ENCODE measurements at places on chromosomes 2 and 18.

DNA sequence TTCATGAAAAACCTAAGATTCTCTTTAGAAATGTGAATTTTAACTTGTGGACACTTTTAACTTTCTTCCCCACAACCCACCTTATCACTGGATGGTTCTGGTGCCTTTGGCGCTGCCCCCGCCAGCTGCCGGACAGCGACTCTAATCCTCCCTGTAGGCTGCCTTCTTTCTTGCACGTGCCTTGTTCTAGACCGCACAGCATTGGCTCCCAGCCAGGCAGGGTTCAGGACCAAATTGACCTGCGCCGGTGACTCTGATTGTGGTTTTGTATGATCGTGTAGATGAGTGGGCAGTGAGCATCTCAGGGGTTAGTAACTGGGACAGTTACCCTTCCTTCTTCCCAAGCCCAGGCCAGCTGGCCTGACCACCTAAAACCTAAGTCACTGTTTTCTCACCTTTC, 106.8 kb downstream of the ASAP2 start:
- H3K27ac ChIP-seq: no peak overlapping the region
- no peaks in the 10 kb centered on the region for H3K36me3 ChIP-seq
- H3K4me3 ChIP-seq: no peak overlapping the region
- no peak for DNase-seq

- no peaks in the 10 kb centered on the region for H3K36me3 ChIP-seq
- H3K27ac ChIP-seq: no peak within 1 kb of the TSS
- H3K27me3 ChIP-seq: no peaks in the 10 kb centered on the region
Measured at GRCh38 chr2:238138331-238139195, at the start of gene KLHL30. Gene KLHL30, plus strand, starts transcription at chr2:238138668. Its CDS starts 2,087 bp downstream, at chr2:238140755.

- H3K27me3 ChIP-seq: no peaks in the 10 kb centered on the region
- no peaks in the 10 kb centered on the region for H3K4me1 ChIP-seq
- H3K27ac ChIP-seq: no peak overlapping the region
- no peak overlapping the region for H3K4me3 ChIP-seq
Measured at GRCh38 chr18:55868909-55869308, 280.9 kb upstream of the TCF4 start.

DNA sequence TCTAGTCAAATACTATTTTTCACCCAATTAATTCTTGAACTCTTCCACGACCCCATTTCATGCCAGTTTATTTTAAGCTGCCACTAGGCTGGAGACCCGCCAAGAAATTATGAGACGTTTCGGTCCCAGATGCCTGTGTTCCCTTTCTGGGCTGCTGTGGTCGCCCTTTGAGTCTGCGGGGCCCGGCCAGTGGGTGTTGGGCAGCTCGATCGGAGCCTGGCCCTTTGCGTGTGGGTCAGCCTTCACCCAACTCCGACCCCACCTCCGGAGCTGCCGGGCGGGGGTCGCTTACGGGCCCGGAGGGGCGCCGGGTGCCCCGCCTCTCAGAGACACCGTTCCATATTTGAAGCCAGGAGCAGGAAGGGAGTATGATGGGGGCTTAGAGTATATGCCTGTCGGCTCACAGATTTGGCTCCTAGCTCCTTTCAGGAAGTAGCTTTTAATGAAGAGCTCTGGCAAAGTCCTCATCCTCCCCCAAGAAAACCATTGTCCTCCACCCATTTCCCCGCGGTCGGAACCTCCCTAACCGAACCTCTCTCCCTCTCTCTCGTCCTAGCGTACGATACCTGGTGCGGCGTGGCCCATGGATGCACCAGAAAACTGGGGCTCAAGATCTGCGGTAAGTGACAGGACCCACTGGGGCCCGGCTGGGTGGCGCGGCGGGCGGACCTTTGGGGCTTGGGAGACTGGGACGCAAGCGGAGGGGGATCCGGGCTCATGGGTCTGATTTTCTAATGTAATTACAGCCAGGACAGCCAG, 5.0 kb downstream of the GAD1 start:
- no peak overlapping the region for H3K27ac ChIP-seq
- peaks cover 54% of the 10 kb centered on the region for H3K4me1 ChIP-seq
- H3K4me3 ChIP-seq: peak overlapping the region; percentile 87
- H3K36me3 ChIP-seq: peaks cover 2% of the 10 kb centered on the region
- DNase-seq: no peak

All from naive thymus-derived CD8-positive, alpha-beta T cell (primary cell).